Activated CD4-positive, alpha-beta T cell treated with anti-CD3 and anti-CD28 coated beads for 36 hours (primary cell): ENCODE measurements at places on chromosomes 6 and 20. TPM values are rescaled to one million over a fixed set of nuclear protein-coding genes. Genes with fewer than 3 reads are reported as not detected.

The ADGB gene
- not detected for total RNA-seq

GRCh38 chr20:49669601-49670189, 44.0 kb downstream of the B4GALT5 start:
- H3K4me3 ChIP-seq = peak overlapping the region; percentile 47
- peak overlapping the region; percentile 44 for H3K27ac ChIP-seq
- H3K36me3 ChIP-seq = peaks cover 2% of the 10 kb centered on the region
- no peaks in the 10 kb centered on the region for H3K27me3 ChIP-seq
- H3K4me1 ChIP-seq = peaks cover 40% of the 10 kb centered on the region
- DNase-seq = peak; percentile 16

The PDYN gene
- total RNA-seq = not detected

DNA sequence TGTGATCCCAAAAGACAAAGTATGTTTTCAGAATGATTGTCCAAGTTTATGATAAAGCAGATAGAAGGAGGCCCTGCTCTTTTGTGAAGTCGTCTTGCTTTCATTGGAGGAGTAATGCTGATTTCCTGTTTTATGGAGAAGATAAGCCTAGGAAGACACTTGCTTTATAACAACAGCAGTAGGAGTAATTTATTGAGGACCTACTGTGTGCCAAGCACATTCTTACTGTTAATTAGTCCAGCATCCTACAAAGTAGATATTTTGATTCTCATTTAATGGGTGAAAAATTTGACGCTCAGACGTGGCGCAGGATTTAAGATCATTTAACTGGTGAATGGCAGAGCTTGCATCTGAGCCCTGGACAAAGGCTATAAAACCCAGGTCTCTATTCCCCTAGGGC, 87.6 kb downstream of the ZDHHC14 start:
- peaks cover 15% of the 10 kb centered on the region for H3K4me1 ChIP-seq
- no peak for DNase-seq
- no peaks in the 10 kb centered on the region for H3K36me3 ChIP-seq
- no peak overlapping the region for H3K27ac ChIP-seq

GRCh38 chr20:6134592-6134991, 11.8 kb upstream of the FERMT1 start:
- H3K36me3 ChIP-seq = no peaks in the 10 kb centered on the region
- H3K27ac ChIP-seq = no peak overlapping the region
- no peak overlapping the region for H3K4me3 ChIP-seq
- H3K4me1 ChIP-seq = no peaks in the 10 kb centered on the region
- peaks cover 19% of the 10 kb centered on the region for H3K27me3 ChIP-seq
- DNase-seq = no peak
